ENCODE measurements at places on chromosomes 11 and 22.

DNA sequence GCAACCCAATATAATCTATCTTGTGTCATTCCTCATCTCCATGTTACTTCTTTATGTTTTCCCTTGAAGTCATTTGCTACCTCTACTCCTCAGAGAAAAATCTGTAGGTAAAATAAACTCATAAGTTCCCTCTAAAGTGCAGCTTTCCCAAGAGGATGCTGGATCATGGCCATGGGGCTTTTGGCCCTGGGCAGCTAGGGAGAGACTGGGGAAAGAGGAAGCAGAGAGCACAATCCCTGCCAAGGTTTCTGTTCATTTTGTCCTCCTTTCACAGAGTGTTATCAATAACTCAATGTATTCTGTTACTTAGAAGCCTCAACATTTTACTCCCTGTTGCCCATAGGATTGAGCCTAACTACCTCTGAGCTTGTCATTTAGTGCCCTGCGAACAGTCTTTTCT lies 9.0 kb downstream of the RNF121 start:
- no peak for DNase-seq

- DNase-seq = no peak
Observed at GRCh38 chr22:23098718-23099530, 28.6 kb downstream of the GNAZ start.

- DNase-seq = no peak
Observed at GRCh38 chr22:19626042-19626587, 88.2 kb upstream of the SEPTIN5 start.

DNA sequence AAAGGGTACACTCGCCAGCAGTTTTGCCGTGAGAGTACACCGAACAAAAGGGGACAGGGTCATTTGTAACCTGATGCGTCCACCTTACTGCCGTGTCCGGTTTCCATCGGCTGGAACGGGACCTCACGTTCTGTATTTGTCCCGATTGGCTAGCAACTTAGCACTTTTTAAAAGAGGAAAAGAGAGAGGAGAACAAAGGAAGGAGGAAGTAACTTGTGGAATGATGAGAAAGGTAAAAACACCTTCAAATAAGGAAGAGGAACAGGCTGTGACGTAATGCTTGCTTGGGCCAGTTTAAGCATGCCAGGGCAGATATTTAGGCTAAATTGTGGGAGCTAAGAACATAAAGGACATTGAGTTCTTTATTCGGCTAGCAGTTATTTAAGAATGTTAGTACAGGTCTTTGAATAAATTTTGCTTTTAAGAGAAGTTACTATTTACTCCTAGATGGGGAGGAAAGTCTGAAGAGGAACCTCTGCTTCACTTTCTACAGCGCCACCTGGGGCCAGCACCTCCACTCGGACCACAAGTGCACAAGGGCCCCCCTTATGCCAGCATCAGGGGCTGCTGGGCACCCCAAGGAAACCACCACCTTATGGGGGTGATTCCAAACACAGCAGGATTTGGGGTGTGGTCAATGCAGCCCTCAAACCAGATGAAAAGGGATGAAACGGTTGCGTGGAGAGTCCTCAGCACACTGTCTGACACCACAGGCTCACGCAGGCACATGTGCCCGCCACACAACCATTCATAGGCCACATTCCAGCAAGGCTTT lies 5.8 kb downstream of the ARSA start:
- DNase-seq = no peak

DNA sequence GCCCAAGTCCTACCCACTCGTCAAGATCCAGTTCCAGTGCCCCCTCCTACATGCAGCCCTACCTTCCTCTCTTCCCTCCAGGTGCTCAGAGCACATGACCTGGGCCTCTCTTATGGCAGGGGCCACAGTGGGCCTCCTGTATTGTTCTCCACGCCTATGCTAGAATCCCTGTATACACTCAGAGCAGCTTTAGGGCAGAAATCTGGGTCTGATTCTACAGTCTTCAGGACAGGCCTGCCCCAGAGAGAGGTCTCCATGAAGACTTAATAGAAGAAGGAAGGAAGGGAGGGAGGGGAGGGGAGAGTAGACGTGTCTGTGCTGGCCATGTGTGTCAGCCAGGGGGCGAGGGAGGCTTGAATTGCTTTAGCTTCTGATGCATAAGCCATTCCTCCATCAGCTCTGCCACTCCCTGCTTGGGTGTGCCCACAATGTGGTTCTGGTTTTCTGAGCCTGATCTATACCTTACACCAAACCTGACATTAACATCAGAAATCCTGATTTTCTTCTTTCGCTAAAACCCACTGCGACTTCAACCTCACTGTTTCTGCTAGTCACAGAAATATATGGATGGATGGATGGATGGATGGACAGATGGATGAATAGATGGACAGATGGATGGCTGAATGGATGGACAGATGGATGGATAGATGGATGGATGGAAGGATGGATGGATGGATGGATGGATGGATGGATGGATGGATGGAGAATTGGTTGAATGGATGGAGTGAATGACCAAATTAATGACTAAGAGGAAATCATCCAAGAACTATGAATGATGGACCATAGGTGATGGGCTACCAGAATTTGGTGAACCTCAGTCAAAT lies 56.6 kb upstream of the PRDM11 start:
- DNase-seq = no peak

DNA sequence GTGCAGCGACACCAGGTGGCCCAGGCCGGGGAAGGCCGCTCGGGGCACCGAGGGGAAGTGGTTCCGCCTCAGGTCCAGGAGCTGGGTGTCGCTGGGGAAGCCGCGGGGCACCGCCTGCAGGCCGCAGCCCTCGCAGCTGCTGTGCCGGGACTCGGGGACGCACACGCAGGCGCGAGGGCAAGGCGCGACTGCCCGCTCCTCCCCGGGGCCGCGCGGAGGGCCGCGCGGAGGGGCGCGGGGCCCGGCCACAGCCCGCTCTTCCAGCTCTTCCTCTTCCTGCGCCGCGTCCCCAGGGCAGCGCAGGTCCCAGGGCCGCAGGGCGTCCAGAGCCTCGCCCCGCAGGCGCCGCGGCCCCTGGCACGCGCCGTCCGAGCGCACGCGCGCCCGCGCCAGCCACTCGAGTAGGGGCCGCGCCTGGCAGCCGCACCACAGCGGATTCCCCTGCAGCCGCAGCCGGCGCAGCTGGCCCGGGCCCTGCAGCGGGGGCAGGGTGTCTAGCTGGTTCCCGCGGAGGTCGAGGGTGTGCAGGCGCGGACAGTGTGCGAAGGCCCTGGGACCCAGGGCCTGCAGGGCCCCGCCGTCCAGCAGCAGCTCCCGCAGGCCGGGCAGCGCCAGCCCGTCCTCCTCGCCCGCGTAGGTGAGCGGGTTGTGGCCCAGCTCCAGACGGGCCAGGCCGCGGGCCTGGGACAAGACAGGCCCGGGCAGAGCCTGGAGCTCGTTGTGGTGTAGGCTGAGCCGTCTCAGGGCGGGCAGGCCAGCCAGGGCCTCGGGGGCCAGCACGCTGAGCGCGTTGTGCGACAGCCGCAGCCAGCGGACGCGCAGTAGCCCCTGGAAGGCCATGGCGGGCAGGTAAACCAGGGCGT lies 2.8 kb downstream of the CHADL start:
- DNase-seq = peak; percentile 72
